Osteocyte (in vitro differentiated cells): ENCODE measurements at places on chromosomes 5 and 9. TPM values are rescaled to one million over a fixed set of nuclear protein-coding genes. Genes with fewer than 3 reads are reported as not detected.

GRCh38 chr9:107484117-107484723 lies 5.3 kb downstream of the KLF4 start:
- DNase-seq, result no peak

GRCh38 chr9:114154600-114155102 lies 686 bp upstream of the COL27A1 start:
- no peak for DNase-seq

GRCh38 chr9:69104830-69105527 lies 69.1 kb upstream of the TJP2 start:
- peak; percentile 8 for DNase-seq

DNA sequence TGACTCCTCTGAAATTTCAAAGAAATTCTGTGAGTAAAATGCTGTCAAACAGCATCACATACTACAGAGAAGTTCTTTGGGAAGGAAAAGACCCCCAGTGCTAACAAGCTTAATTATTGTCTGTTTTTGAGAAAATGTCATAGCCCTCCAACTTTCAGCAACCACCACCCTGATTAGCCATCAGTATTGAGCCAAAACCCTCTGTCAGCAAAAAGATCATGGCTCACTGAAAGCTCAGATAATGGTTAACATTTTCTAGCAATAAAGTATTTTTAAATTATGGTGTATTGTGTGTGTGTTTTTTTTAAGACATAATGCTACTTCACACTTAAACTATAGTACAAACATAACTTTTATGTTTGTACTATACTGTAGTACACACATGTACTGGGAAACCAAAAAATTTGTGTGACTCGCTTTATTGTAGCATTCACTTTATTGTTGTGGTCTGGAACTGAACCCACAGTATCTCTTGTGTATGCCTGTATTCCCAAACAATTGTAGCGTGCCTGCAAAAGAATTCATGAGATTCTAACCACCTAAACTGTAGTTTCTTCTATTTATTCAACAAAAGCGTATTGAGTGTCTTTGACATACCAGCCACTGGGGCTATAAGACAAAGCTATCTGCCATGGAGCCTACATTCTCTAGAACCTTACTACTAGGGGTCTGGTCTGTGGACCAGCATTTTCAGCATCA lies 31.6 kb downstream of the TLE4 start:
- DNase-seq, result no peak

SLC6A3 gene
- total RNA-seq, result not detected in 2 replicates

SMIM33 gene
- total RNA-seq, result not detected in 2 replicates

ANXA1 gene
- total RNA-seq, result 193 and 237 TPM in 2 replicates
